Stimulated activated CD8-positive, alpha-beta memory T cell treated with anti-CD3 and anti-CD28 coated beads, Interleukin-2, amount 100 ng/mL, for 1 hour (primary cell): ENCODE measurements at places on chromosomes 2 and 18.

- DNase-seq, result no peak
Measured at GRCh38 chr18:63930773-63931354, 18.2 kb upstream of the HMSD start.

DNA sequence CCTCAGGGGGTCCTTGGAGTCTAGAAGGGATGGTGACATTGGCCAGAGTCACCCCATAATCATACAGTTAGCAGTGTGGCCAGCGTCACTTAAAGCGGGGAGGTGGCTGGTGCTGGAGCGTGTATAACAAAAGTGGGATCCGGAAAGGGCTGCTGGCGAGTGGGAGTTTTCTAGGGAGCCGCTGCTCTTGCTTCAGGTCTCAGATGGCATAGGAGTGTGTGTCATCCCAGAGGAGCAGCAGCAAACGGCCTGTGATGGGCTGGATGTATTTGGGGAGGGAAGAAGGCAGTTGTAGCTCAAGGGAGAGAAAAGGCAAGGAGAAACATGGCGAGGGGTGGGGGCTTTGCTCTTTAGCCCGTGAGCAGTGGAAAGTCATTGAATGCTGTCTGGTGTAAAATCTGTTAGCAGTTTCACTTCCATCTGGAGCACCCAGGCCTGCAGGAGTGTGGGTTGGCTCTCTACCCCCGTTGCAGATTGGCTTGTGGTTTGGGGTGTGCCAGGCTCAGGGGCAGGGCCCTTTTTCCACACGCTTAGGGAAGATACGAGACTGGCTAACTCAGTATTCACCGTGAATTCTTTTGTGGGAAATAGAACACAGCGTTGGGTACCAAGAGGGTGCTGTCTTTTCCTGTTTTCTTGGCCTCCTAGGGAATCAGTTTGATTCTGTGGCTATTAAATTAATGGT lies 120.5 kb downstream of the AGAP1 start:
- no peak for DNase-seq

GRCh38 chr2:20578895-20579825 lies 71.7 kb downstream of the HS1BP3 start:
- DNase-seq, result no peak

- DNase-seq, result no peak
Measured at GRCh38 chr2:208354964-208355381, 51.6 kb upstream of the PTH2R start.

- DNase-seq, result no peak
Measured at GRCh38 chr2:63051795-63052333, 1.2 kb downstream of the OTX1 start.

DNA sequence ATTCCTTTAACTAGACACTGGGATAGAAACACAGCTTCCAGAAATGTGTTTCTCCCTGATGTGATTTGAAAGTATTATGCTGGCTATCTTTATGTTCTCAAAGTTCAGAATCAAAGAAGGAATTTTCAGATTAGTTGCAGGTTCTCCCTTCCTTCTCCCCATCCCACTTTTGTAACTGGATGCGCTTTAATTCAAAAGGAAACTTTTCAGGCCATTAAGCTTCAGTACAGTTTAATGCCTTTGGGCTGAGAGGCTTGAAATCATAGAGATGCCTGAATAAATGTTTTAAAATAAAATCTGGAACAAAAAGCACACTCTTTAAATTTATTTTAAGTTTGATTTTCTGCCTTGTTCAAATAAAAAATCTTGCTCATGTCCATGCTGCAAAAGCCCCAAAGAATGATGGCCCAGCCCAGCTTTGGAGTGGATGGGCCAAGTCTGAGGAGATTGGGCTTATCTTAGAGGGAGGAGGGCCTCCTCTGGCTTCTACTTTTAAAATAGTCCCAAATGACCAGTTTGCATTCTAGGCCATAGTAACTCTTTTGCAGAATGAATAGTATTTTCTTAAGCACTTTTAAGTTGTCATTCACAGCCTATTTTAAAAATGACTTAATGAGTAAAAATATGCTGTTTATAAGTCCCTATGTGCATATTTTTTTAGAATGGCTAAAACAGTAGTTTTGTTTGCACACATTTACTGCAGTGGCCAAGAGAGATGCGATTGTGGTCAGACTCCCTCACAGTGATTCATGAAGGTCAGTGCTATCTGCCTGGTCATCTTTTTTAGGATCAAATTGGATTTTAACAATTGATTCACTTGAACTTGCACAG lies 129.2 kb downstream of the MTX2 start:
- no peak for DNase-seq

DNA sequence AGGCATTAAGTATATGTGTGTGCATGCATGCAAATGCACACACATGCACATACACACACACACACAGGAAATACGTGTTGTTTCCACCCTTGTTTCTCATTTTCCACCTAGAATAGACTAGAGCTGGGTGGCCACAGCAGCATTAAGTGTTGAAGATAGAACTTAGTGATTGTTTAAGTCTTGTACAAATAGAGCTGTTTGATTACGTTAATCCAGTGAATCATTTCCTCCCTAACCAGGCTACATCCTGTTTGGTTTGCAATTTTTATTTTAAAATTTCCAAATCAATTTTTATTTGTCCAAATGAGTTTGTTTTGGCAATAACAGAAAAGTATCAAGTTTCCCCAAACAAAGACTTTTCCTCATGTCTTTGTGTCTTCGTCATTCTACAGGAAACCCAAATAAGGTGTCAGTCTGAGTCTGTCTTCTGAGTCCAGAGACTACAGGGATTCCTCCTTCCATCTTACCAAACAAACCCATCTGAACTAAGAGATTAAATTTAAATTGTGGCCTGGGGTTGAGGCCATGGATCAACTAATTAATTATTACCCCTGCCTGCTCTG lies 74.6 kb upstream of the GALNT5 start:
- no peak for DNase-seq

DNA sequence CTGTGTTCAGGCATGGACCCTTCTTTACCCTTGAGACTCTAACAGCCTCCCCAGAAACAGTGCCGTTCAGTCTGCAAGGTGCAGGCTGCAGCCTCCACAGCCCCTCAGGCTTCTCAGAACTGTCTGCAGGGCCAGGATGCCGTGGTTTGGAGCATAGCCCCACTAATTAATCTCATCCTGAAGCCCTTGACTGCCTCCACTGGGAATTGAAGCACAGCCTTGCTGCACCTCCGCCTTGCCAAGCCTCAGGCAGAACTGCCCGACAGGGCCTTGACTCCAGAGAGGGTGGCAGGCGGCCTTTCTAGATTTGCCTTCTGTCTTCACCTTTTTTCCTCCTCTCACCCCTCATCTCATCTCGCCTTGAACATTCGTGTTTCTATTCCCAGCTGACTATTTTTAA lies 119.8 kb downstream of the NRP2 start:
- DNase-seq, result no peak

DNA sequence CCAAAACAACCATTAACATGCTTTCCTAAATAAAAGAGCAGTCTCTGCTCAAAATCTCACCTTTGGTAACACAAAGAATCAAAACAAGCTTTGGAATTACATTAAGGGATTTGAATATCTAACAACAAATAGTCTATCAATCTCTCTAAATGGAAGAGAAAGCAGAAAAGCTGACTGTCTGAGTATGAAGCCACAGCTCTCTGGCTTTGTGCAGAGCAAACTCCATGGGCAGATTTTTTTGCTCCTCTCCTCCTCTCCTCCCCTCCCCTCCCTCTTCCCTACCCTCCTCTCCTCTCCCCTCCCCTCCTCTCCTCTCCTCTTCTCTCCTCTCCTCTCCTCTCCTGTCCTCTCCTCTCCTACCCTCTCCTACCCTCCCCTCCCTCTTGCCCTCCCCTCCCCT lies 329.5 kb upstream of the ETAA1 start:
- DNase-seq, result no peak

GRCh38 chr2:127628767-127629614 lies 17.0 kb upstream of the GPR17 start:
- DNase-seq, result no peak

GRCh38 chr2:138086576-138086975 lies 122.3 kb downstream of the HNMT start:
- DNase-seq, result no peak

DNA sequence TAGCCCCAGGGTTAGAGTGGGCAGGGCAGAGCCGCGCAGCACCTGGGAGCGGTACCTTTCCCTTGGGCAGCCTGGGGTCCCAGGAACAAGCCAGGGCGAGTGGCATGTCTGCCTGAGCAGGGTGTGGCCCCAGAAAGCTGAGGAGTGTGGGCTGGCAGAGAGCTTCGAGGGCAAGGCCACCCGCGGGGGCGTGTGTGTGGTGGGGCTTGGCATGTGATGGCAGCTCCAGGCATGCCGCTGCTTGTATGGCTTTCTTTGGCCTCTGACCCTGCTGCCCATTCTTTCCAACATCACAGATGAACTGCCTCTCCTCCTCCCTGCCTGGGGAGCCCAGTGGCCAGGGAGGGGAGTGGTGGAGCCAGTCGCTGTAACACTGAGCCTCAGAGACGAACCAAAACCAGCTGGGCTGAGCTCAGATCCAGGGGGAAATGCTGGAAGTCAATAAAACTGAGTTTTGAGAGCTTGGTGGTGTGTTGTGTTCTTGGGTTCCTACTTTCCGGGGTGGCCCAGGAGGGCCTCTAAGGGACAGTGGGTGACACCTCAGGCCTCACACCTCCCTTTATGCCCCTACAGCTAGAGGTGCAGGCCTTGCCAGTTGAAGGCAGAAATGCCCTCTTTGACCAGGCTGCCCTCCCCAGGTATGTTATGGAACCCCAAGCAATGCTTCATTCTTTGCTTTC lies 7.4 kb downstream of the DNAJB2 start:
- DNase-seq, result no peak

DNA sequence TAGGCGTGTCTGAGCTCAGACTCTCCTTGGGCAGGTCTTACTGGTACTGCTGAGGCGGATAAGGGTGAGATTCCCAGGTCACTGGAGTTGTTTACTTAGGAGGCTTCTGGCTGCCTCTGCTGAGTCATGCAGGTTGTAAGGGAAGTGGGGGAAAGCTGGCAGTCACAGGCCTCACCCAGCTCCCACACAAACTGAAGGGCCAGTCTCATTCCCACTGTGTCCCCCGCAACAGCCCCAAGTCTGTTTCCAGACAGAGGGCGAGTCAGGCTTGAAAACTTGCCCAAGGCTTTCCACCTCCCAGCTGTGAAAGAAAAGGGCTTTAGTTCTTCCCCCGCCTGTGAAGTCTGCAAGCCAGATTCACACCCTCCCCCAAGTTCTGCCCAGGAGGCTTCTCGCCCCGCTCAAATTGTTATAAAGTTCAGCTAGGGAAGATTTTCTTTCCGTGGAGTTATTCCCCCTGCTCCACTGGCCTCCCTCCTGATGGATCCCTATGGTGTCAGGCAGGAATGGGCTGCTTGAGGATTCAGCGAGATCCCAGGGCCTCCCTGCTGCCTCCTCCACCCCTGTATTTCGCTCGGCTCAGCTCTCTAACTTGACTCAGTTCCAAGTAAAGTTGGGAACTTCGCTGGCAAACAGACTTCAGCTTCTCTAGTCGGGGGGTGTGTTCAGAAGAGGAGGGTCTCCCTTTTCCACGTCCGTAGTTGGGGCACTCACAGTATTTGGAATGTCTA lies 248.6 kb downstream of the NR4A2 start:
- DNase-seq, result no peak

GRCh38 chr2:143584936-143585335 lies 455.7 kb downstream of the ARHGAP15 start:
- DNase-seq, result no peak

GRCh38 chr2:178199334-178199733 lies 5.0 kb downstream of the OSBPL6 start:
- DNase-seq, result no peak

DNA sequence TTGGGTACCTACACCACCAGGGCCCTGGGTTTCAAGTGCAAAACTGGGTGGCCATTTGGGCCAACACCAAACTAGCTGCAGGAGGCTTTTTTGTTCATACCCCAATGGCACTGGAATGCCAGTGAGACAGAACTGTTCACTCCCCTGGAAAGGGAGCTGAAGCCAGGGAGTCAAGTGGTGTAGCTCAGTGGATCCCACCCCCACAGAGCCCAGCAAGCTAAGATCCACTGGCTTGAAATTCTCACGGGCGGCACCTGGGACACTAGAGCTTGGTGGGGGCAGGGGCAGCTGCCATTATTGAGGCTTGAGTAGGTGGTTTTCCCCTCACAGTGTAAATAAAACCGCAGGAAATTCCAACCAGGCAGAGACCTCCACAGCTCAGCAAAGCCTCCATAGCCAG lies 46.0 kb upstream of the FAM110C start:
- no peak for DNase-seq
